ENCODE measurements at places on chromosomes 12 and 14. TPM values are rescaled to one million over a fixed set of nuclear protein-coding genes. Genes with fewer than 3 reads are reported as not detected.

GRCh38 chr12:133010657-133011297 is 24.6 kb downstream of the ZNF26 start:
- H3K27ac ChIP-seq, result no peak overlapping the region
- no peaks in the 10 kb centered on the region for H3K4me1 ChIP-seq
- DNase-seq, result no peak
- H3K36me3 ChIP-seq, result peaks cover 53% of the 10 kb centered on the region
- no peak overlapping the region for H3K4me3 ChIP-seq

DNA sequence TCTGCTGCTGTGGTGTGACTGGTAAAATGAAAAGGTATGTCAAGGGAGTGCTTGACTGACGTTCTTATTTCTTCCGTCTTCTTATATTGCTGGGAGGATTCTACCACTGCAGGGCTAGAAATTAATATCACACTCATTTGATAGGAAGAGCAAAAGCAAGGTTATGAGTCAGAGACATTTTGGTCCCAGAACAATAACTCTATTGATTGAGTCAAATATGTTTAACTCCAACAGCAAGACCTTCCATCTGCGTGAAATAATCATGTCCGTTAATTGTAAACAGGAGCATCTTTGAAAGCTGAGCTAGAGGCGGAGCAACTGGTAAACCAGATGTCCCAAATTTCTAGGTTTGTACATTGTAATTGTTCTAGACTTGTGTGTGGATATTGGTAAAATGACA is 1293.6 kb downstream of the AACS start:
- no peaks in the 10 kb centered on the region for H3K4me1 ChIP-seq
- H3K4me3 ChIP-seq, result no peak overlapping the region
- no peak overlapping the region for H3K27ac ChIP-seq
- H3K27me3 ChIP-seq, result no peaks in the 10 kb centered on the region
- DNase-seq, result no peak

Gene CCDC175
- not detected for total RNA-seq

Gene HPD
- total RNA-seq, result not detected

Gene KRT72
- 0.31 TPM for total RNA-seq

Gene BMAL2
- 17.0 TPM for total RNA-seq

- peaks cover 19% of the 10 kb centered on the region for H3K4me1 ChIP-seq
- no peaks in the 10 kb centered on the region for H3K27me3 ChIP-seq
- no peak overlapping the region for H3K27ac ChIP-seq
- no peaks in the 10 kb centered on the region for H3K36me3 ChIP-seq
- DNase-seq, result no peak
These were observed 79.3 kb upstream of the FZD10 start for GRCh38 chr12:130083002-130083401.

Gene COPZ1
- 124 TPM for total RNA-seq

Gene SLC38A4
- total RNA-seq, result not detected

Gene TAS2R13
- total RNA-seq, result 0.53 TPM

Gene ARHGEF25
- 5.3 TPM for total RNA-seq

Gene POTEM
- total RNA-seq, result not detected

- H3K4me1 ChIP-seq, result no peaks in the 10 kb centered on the region
- no peaks in the 10 kb centered on the region for H3K27me3 ChIP-seq
- no peak overlapping the region for H3K4me3 ChIP-seq
These were observed 270.8 kb upstream of the PPFIA2 start for GRCh38 chr12:82029936-82030335.

Gene CLEC4D
- not detected for total RNA-seq

DNA sequence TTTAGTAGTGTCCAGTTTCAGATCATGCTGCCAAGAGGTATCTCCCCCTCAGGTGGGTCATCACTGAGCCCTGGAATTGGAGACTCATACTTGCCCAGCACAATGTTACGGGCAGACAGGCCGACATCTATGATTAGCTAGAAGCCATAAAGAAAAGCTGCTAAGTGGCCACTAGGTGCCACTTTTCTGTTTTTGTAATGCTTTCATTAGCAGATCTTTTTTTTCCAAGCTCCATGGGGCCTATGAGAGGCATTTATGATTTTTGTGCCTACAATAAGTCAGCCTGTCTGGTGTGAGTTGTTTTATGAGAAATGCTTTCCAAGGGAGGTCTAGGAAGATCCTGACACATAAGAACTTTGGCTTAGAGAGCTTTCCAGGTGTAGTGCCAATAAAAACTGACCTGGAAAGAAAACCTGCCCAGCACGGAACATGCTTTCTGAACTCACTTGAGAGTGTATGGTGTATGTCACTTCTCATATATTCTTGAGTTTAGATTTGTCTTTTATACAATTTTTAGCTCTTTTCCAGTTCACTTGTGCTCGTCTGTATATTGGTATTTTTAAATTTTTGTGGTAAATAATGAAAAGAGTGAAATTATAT is 21.8 kb upstream of the SMCO2 start:
- no peak for DNase-seq
- H3K27me3 ChIP-seq, result no peaks in the 10 kb centered on the region
- H3K36me3 ChIP-seq, result peaks cover 2% of the 10 kb centered on the region

Gene DCP1B
- 17.6 TPM for total RNA-seq

Gene DYNLL1
- 119 TPM for total RNA-seq

DNA sequence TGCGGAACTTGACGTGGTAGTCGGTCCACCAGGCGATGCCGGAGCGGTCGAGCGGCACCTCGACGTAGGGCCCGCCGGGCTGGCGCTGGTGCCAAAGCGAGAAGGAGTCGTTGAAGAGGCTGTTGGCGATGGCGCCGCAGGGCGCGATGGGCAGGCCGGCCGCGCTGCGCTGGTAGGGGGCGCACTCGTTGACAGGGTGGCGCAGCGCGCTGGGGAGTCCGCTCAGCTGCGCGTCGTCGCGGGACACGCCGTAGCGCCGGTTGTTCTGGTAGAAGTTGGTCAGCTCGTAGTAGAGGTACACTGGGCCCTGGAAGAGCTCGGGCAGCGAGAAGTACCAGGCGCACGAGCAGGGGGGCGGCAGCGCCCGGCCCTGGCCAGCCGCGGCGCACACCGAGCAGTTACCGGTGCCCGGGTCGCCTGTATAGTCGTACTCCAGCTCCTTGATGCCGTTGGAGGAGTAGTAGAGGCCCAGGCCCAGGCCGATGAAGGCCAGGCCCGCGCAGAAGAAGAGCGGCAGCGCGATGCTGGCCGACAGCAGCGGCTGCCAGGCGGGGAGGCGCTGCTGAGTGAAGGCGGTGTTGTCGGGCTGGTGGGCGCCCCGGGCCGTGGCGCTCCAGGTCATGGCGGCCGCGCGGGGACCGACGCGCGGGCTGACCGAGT is 482 bp downstream of the TMEM30B start:
- H3K4me1 ChIP-seq, result peaks cover 42% of the 10 kb centered on the region
- peak; percentile 89 for DNase-seq
- peak overlapping the region; percentile 55 for H3K27ac ChIP-seq
- peaks cover 14% of the 10 kb centered on the region for H3K27me3 ChIP-seq
- H3K4me3 ChIP-seq, result peak overlapping the region; percentile 93
- H3K36me3 ChIP-seq, result no peaks in the 10 kb centered on the region

GRCh38 chr12:65634061-65634460 is 190.2 kb upstream of the HMGA2 start:
- no peak for DNase-seq
- H3K36me3 ChIP-seq, result no peaks in the 10 kb centered on the region
- no peak overlapping the region for H3K27ac ChIP-seq
- peaks cover 30% of the 10 kb centered on the region for H3K27me3 ChIP-seq
- H3K4me1 ChIP-seq, result no peaks in the 10 kb centered on the region
- no peak overlapping the region for H3K4me3 ChIP-seq

DNA sequence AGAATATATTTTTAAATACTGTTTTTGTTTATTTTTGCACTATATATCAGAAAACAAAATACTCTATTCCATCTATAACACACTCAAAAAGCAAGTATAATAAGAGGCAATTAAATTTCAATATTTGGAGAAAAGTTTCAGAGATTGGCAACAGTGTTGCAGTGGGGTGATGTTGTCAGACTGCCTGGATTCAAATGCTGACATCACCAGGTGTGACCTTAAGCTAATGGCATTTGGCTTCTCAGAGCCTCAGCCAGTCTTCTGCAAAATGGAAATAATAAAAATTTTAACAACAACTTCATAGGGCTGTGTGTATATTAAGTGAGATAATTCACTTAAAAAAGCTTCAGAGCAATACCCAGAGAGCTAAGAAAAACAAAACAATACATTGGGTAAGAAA is 74.7 kb downstream of the TMTC1 start:
- no peak overlapping the region for H3K27ac ChIP-seq
- DNase-seq, result no peak
- no peak overlapping the region for H3K4me3 ChIP-seq
- no peaks in the 10 kb centered on the region for H3K36me3 ChIP-seq

- no peaks in the 10 kb centered on the region for H3K4me1 ChIP-seq
- no peak overlapping the region for H3K27ac ChIP-seq
- H3K36me3 ChIP-seq, result no peaks in the 10 kb centered on the region
- no peak for DNase-seq
These were observed 376.2 kb downstream of the GXYLT1 start for GRCh38 chr12:41768456-41768855.

Gene TUNAR
- total RNA-seq, result not detected

GRCh38 chr12:68286396-68286795 is 33.0 kb upstream of the IL22 start:
- H3K4me1 ChIP-seq, result peaks cover 26% of the 10 kb centered on the region
- H3K27me3 ChIP-seq, result peaks cover 50% of the 10 kb centered on the region
- H3K27ac ChIP-seq, result no peak overlapping the region

DNA sequence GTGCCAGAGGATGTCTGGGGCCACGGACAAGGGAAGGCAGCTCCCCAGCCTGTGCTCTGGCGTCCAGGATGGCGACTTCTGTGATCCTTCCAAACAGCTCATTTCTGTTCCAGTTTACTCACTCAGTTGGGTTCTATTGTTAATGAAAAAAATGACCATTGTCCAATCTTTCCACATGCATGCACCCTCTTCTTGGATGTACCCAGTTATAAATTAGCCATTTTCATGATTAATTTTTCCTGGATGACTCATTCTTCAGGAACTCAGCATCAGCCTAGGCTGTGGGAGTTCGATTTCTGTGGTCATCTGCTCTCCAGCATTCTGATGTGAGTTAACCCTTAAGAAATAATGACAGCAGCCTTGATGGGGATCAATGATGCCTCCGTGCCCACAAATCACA is 926.8 kb downstream of the BCL11B start:
- no peak overlapping the region for H3K27ac ChIP-seq
- no peaks in the 10 kb centered on the region for H3K27me3 ChIP-seq
- DNase-seq, result no peak
- H3K4me1 ChIP-seq, result peaks cover 4% of the 10 kb centered on the region
- H3K4me3 ChIP-seq, result no peak overlapping the region
- no peaks in the 10 kb centered on the region for H3K36me3 ChIP-seq

Gene CLMN
- 3.0 TPM for total RNA-seq

GRCh38 chr14:30251557-30252100 is 307.3 kb upstream of the G2E3 start:
- no peak overlapping the region for H3K4me3 ChIP-seq
- no peaks in the 10 kb centered on the region for H3K27me3 ChIP-seq
- peaks cover 2% of the 10 kb centered on the region for H3K36me3 ChIP-seq
- no peak for DNase-seq

Gene CISTR
- total RNA-seq, result not detected

Gene SERPINA10
- not detected for total RNA-seq

Gene TRMT5
- 9.5 TPM for total RNA-seq

Gene KRT77
- total RNA-seq, result not detected

Gene CIROP
- total RNA-seq, result not detected

DNA sequence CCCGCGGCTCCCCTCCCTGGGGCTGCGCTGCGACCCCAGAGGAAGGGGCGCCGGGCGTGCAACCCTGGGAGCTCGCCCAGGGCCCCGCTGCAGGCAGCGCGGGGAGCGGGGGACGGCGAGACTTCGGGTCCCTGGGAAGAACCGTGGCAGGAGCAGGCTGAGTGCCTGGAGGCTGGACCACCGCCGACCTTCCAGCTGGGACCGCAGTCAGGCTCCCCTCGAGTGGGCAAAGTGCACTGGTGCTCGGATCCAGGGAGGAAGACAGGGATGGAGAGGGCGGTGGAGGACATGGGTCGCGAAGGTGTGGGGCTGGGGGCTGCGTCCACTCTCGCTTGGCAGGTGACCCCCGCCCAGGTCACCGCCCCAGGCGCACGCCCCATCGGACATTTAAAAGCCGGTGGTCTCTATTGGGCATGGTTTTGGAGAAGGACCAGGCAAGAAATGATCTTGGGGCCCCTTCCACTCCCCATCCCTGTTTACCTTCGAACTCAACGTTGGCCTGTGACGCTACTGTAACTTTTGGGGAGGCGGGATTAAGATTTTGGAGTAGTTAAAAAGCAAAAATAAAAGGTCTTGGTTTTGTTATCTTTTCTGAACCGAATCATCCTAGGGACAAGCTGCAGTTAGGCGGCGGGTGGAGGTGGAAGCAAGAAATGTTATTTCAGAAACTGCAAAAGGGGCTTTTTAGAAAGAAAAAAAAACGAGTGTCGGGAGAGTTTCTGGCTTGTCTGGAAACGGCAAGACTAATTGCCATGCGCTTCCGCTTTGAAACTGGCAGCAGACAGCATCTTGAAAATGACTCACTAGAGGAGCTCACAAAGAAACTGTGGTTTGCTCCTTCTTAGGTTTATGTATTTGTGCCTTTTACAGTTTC is 1.0 kb downstream of the ELK3 start:
- peaks cover 67% of the 10 kb centered on the region for H3K4me1 ChIP-seq
- DNase-seq, result peak; percentile 83
- H3K4me3 ChIP-seq, result peak overlapping the region; percentile 97
- peak overlapping the region; percentile 100 for H3K27ac ChIP-seq
- H3K36me3 ChIP-seq, result peaks cover 11% of the 10 kb centered on the region

DNA sequence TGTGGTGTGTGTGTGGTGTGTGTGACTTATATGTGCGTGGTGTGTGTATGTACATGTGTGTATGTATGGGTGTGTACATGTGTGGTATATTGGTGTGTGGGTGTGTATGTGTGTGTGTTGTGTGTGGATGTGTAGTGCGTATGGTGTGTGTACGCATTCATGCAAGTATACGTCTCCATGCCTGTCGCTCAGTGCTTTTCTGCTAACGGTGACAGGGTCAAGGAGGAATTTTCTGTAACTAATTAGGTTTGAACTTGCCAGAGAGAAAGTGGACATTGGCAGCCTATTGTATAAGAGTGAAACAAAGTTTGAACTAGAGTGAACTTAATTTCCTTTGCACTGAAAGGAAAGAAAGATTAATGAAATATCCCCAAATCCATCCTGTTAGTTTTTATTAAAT is 120.9 kb upstream of the GSC start:
- H3K27me3 ChIP-seq, result no peaks in the 10 kb centered on the region
- no peaks in the 10 kb centered on the region for H3K4me1 ChIP-seq
- no peaks in the 10 kb centered on the region for H3K36me3 ChIP-seq

DNA sequence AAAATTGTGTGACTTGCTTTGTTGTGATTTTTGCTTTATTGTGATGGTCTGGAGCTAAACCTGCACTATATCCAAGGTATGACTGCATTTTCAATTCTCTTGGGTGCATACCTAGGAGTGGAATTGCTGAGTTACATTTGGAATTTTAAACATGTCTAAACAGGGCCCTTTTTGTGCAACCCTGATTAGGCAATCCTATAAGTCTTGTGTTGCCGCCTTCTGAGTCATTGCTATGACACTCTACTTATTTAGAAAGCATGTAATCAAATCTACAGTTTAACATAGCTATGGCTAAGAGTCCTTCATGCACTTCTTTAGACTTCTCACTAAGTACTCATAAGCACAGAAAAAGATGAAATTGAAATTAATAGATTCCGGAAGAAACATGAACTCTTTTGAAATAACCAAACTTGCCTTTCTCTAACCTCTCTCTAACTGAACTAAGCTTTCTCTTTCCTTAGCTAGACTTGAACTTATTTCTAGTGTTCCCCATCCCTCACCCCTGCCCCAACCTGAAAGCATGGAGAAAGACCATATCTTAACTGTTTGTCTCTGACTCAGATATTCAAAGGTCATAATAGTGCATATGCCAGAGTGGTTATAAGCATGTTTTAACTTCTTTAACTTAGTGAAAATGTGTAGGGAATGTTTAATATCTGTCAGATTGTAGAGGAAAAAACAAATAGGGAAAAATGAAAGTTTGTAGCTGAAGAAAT is 203.0 kb downstream of the SNAPC1 start:
- H3K36me3 ChIP-seq, result no peaks in the 10 kb centered on the region
- H3K4me3 ChIP-seq, result no peak overlapping the region
- H3K27ac ChIP-seq, result no peak overlapping the region
- H3K4me1 ChIP-seq, result no peaks in the 10 kb centered on the region
